Cerebellar cortex (tissue), 1 donor: ENCODE measurements at places on chromosomes 6 and 20.

DNA sequence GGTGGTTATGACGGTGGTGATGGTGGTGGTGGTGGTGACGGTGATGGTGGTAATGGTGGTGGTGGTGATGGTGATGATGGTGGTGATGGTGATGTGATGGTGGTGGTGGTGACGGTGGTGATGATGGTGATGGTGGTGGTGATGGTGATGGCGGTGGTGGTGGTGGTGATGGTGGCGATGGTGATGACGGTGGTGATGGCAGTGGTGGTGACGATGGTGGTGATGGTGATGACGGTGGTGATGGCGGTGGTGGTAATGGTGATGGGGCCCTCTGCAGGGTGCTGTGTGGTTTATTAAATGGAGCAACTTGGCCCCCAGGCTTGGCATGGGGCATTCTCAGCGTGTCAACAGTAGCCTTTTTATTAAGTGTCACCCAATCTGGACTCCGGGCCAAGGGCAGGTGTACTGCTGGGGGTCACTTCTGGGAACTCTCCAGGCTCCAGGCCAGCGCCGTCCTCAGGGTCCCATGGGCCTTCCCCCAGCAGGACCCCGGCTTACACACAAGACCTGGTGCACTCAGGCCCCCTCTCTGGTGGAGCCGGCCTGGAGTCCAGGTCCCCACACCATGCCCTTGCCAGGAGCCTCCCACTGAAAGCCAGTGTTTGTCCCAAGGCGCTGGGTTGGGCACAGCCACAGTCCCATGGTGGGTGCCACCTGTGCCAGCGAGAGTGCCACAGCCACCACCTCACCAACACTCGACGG lies 8.8 kb downstream of the CABLES2 start:
- DNase-seq, result no peak

GRCh38 chr20:59391975-59392374 lies 91.6 kb downstream of the EDN3 start:
- DNase-seq, result no peak

- peak; percentile 44 for DNase-seq
Measured at GRCh38 chr6:93786474-93787330, 367.3 kb upstream of the EPHA7 start.

DNA sequence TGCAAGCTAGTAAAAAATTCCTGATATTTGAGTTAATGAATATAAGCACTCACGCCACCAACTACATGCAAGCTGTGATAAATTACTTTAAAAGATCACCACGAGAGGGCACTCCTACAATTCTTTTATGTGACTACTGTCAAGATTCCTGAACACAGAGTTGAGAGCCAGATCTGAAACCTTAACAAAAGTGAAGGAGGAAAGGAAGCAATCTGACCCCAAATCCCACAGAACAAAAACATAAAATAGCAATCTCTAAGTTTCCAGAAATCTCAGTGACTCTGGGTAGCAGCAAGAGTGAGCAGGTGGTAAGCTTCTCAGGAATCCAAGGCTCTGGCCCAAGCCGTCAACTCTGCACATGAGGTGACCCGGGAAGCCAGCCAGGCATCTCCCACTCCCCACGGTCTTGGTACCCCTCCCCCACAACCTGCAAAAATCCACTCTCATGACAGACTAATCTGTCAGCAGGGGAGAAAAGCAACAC lies 55.1 kb downstream of the STAU1 start:
- peak; percentile 89 for DNase-seq

GRCh38 chr20:51193066-51193772 lies 170.3 kb upstream of the KCNG1 start:
- peak; percentile 50 for DNase-seq

DNA sequence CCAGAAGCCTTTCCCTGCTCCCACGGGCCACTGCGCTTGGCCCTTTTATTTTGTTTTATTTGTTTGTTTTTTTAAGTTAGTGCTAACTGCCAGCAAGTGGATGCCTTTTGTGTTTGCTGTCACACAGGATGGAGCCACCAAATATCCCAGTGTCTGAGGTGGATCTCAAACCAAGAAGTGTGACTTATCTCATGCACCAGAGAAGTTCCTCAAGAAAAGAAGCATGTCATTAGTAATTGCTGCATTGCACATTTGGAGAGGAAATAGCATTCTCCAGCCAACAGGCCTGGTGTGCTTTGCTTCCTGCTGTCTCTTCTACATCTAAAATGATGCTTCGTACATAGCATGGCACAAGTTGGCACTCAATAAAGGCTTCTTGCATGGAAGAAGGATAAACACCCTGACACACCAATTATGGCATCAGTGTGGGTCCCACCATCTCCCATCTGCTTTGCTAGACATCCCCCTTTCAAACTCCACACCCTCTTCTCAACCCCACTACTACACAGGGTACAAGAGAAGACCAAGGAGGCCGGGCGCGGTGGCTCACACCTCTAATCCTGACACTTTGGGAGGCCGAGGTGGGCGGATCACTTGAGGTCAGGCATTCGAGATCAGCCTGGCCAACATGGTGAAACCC lies 1.9 kb upstream of the ATP9A start:
- no peak for DNase-seq

GRCh38 chr6:42979523-42980177 lies 669 bp upstream of the PEX6 start:
- DNase-seq, result no peak

DNA sequence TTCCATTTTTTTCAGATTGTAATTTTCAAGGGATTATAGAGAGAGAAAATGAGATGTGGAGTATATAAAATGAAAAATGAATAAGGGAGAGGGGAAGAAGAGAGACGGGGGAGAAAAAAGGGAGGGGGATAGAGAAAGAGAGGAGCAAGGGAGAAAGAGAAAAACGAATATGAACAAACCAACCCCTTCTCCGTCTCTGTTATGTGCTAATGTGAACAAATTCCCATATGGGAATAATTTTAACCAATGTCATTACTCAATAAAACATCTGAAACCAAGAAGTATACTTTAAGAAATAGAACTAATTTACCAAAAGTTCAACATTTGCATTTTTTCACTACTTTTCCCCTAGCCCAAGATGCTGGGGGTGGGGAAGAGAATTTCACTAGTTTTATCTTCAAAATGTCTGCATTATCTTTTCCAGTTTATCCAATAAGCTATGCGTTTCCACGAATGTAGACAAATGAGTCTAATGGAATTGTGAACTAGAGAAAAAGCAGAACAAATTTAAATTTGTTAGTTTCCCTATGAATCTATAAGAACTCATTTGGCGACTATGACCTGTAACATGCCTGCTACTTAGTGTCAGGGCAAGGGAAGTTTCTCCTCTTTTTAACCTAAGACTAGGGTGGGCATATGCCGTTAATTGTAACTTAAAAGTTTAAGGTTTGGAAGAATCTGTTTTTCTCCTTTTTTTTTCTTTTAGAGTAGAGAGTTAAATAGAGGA lies 286.3 kb downstream of the BTBD9 start:
- no peak for DNase-seq

DNA sequence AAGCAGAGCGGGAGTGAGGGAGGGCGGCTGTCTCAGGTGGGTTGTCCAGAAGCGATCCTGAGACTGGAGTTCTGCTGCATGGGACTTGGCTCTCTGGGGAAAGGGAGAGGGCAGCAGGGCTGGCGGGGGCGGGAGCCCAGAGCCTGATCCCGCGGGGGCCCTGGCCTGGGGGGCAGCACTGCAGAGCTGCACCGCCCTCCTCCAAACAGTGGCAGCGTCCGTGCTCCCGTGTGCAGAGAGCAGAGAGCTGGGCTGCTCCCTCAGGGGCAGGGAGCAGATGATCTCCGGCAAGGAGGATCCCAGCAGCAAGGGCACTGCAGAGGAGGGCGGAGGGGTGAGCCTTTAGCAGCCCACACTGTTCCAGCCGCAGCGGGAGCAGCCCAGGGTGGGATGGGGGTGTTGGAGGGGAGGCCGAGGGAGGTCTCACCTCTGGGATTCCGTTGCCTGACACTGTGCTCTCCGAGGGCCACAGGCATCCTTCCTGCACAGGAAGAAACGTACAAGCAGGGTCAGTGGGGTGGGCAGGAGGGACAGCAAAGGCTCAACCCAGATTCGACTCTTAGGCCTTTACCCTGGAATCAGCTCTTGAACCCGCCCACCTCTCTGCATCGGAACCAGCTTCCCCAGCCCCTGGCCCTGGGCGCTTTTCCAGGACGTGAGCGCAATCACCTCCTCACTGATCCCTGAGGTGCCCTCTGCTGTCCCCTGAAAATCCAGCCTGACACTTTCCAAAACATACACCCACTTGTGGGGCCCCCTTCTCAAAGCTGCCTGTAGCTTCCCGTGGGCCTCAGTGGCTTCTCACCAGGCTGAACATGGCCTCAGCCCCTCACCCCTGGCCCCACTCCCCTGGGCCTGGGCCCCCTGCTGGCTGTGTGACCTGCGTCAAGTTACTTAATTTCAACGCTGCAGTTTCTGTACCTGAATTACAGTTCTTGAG lies 32.6 kb upstream of the ZBP1 start:
- no peak for DNase-seq

- DNase-seq, result no peak
Measured at GRCh38 chr20:23061734-23062561, 12.5 kb upstream of the THBD start.

- peak; percentile 84 for DNase-seq
Measured at GRCh38 chr6:31079656-31080261, 32.6 kb downstream of the C6orf15 start.

- DNase-seq, result no peak
Measured at GRCh38 chr20:57108742-57109570, 157.5 kb downstream of the BMP7 start.

DNA sequence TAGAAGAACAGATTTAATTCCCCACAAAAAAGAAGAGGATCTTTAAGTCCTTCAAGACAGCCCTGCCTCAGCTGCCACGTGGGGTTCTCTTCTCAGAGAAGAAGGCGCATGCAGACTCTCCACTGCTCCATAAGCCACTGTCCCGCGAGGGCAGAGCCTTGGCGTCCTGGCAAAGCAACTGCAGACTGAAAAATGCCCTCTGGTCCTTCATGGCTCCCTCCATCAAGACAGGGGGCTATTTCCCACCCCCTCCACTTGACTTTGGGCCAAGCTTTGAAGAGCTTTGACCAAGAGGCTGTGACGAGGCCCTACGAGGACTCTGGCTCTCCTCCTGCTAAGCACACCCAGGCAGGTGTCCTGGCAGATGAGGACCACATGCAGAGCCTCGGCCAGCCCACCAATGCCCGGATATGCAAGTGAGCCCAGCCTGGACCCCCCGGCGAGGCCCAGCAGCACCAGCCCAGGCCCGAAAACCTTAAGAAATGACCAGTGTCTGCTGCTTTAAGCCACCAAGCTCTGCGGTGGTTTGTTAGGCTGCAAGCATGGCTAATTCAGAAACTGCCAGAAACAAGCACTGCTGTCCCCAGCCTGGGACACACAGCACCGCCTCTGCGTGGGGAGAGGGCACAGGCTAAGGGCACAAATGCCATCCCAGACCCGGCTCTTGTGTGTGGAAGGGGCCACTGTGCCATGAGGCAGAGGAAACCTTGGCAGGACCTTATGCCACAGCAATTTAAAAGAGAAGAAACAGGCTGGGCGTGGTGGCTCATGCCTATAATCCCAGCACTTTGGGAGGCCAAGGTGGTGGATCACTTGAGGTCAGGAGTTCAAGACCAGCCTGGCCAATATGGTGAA lies 16.1 kb downstream of the GMEB2 start:
- DNase-seq, result no peak

- no peak for DNase-seq
Measured at GRCh38 chr20:31803552-31804291, 15.4 kb upstream of the MYLK2 start.

GRCh38 chr6:166782520-166782919 lies 155.5 kb upstream of the RPS6KA2 start:
- DNase-seq, result peak; percentile 76

- no peak for DNase-seq
Measured at GRCh38 chr6:137638926-137639706, 144.9 kb upstream of the OLIG3 start.

DNA sequence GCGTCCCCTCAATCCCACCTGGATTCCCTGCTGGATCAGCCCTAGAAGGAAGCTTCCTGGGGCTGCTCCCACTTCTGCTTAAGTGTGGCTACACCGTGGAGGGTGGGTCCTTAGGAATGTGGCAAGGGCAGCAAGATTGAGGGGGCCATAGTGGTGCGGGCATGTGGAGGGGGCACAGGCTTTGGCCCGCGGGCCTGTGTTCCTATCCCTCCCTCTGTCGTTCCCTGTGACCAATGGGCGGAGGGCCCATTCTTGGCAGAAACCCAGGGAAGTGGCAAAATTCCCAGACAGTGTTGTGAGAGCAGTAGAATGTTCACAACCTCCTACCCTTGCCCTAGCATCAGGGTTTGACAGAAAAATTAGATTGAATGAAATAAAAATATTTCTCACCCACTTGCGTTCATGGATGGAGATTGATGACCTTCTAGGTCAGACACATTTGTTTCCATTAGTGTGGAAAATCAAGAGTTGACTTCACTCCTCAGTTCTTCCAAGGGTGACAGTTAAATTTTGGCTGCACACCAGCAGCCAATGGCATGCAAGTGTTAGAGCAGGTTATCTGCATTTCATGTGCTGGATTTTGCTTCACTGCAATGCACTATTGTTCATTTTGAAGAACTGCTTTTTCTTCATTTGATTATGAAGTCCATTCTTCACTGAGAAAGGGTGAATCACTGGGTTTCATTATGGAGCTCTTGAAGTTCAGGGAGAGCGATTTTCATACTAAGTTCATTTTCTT lies 49.3 kb upstream of the AHI1 start:
- no peak for DNase-seq

GRCh38 chr6:22471746-22472145 lies 97.6 kb upstream of the HDGFL1 start:
- DNase-seq, result no peak

DNA sequence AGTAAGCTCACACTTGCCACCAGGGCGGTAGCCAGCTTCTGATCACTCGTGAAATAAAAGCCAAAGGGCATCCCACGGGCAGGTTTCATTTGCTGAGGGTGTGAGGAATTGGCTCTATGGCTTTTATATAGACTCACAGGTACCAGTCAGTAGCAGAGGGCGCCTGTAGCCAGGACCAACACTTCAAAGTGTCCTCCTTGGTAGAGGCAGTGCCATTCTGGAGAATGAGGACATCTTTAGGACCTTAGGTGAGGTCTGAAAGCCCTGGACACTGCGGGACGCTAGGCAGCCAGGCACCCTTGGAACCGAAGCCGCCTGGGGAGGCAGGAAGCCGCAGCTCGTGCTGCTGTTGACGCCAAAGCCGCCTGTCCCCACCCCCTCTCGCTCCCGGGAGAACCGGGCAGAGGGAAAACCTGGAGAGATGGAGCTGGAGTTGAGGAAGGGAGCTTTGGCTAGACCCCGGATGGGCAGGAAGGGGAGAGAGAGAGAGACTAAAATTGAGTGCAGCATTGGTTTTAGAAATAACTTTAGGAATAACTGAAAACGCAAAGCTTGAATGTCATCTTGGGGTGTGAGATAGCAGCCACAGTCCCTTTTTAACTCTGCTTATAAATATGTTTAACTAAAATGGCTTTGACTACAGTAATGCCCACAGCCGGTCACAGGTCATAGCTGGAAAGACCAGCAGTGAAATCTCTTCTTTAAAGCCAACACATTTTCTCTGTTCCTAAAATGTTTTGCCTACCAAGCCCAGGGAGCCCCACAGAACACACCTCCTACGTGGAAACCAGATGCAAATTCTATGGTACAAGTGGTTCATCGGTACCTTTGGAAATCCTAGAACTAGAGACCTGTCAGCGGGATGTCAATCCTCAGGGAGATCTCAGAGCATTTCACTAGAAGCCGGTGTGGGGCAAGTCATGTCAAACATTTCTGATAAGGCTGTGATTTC lies 128.5 kb upstream of the CDYL start:
- peak; percentile 36 for DNase-seq

GRCh38 chr6:4698901-4699659 lies 77.1 kb upstream of the CDYL start:
- no peak for DNase-seq

GRCh38 chr20:45251884-45252560 lies 2.3 kb downstream of the SLPI start:
- no peak for DNase-seq
